ENCODE measurements at places on chromosomes 6 and 20.
A peak's percentile ranks its signal among the peaks of the same experiment; 100 is the strongest.

GRCh38 chr20:35831029-35831428, 59.2 kb downstream of the PHF20 start:
- DNase-seq: no peak

DNA sequence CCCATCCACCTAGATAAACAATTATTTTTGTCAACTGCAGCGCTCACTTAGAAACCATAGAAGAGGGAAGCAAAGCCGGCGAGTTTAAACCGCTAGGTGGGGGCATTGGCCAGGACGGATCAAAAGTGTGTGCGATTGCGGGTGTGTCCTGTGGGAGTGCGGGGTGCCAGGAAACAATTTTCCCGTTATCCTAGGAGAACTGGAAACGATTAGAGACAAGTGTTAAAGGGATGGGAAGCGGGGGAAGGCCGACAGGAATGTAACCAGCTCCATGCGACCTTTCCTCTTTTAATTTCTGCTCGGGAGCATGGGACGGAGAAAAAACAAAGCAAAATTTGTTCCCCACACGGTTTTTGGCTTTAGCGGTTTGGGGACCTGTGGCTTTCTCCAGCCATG, 2.8 kb upstream of the HTR1B start:
- DNase-seq: peak; percentile 31

- DNase-seq: no peak
Observed at GRCh38 chr6:168452685-168453377, 11.8 kb downstream of the SMOC2 start.

- no peak for DNase-seq
Observed at GRCh38 chr6:105817370-105817769, 268.8 kb upstream of the PRDM1 start.

DNA sequence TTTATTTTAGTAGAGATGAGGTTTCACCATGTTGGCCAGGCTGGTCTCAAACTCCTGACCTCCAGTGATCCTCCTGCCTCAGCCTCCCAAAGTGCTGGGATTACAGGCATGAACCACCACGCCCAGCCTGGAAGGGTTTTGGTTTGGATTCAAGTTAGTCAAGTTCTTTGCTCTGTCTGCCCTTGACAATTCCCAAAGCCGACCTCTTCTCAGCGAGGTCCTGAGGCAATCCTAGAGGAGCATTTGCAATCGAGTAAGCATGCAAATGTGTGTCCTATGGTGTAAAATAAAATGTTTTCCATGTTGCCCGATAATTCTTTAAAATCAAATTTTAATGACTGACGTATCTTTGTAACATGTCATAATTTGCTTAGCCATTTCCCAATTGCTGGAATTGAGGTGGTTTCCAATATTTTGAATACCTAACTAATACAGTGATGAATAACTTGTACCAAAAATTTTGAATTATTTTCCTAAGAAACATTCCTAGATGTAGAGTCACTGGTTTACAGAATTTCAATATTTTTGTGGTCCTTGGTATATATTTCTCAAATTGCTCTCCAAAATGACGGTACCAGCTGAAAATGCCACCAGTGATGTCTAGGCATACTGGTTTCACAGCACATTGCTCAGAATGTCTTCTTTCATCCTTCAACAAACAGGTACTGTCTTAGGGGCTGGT, 38.7 kb downstream of the GTF2H5 start:
- no peak for DNase-seq

DNA sequence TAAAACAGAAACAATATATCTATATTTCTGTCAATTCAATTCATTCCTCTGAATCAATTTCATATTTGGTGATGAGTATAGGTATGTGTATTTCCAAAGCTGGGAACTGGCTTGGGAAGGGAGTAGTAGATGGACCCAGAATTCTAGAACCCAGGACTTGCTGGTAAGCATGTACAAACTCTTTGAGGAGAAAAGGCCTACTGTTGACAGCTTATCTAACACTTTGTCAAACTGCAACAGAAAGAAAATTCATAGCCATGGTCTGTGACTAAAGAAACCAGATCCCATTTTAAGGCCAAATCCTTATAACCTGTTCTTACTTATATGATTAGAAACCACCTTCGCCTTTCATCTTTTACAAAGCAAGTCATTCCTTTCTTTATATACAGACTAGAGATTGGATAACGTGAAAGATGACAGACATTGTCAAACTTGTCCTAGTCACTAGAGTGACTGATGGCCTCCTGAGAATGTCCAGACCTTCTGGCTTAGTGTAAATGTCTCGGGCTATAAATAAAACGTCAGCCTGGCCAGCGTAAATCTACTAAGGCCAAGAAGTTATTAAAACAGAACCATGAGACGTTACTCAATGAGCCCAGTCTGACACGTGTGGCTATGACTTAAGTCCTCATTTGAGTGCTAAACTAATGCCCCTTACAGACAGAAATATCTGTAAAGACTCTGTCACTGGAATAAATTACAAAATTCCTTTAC, 152.3 kb downstream of the ALDH8A1 start:
- no peak for DNase-seq

DNA sequence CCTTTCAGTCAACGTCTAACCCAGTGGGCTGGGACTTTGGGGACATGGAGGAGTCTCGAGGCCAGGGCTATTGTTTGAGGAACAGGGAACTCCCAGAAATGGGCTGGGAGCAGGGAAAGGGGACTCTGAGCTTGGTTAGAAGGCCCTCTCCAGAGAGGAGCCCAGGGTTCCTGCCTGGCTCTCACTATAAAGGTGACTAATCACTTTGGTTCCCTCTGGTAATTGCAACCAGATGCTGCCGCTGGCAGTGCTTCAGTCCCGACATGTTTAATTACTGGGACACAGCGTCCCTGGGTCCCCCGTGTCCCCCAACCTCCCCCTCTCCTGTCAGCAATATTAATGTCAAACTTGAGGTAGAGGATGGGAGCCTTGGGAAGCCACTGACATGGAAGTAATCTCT, 5.0 kb upstream of the GDF5 start:
- no peak for DNase-seq

- DNase-seq: no peak
Observed at GRCh38 chr6:434051-434705, 42.6 kb downstream of the IRF4 start.

Measured in suppressor macrophage treated with lipopolysaccharide for 1 hour (primary cell).